ENCODE measurements at places on chromosomes 1 and 21. TPM values are rescaled to one million over a fixed set of nuclear protein-coding genes. Genes with fewer than 3 reads are reported as not detected.

DNA sequence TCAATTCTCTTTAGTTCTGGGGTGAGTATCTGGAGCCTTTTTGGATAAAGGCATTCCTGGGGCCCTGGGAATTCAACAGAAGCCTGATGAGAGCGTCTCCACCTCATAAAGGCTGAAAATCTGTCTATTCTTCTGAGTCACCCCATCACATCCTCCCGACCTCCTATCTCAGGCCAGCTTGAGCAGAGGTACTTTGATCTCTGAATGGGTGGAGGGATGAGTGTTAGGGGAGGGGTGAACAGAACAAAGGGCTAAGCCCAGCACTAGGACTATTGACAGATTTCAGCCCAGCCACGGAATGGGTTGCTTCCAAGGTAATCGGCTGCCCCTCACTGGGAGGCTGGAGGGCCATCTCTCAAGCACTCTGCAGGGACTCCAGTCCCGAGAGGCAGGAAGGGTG lies 2.5 kb upstream of the MYBPH start:
- DNase-seq = no peak

DNA sequence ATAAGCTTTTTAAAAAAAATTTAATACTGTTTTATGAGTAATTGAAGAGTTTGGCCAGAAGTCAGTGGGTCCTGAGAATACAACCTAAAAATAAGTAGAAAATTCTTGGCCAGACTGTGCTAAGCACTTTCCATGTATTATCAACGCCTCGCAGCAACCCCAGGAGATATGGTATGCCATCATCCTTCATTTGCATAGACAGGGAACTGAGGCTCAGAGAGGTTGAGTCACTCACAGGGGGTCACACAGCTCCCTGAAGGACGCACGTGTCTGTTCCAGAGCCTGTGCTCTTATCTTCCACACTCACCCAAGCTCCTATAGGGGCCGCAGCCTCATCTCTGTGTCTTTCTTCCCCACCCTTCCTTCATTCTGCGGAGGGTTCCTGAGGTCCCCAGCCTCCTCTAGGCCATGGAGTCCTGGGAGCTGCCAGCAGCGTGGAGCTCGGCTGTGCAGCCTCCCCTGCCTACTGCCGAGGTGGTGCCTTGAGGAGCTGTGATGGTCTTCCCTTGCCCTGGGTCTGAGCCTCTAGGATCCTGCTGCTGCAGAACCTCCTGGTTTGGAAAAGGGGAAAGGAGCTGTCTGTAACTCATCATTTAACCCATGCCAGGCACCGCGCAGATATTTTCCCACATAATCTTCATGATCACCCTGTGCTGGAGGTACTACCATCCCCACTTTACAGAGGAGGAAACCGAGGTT lies 30.3 kb upstream of the ECE1 start:
- no peak for DNase-seq

DNA sequence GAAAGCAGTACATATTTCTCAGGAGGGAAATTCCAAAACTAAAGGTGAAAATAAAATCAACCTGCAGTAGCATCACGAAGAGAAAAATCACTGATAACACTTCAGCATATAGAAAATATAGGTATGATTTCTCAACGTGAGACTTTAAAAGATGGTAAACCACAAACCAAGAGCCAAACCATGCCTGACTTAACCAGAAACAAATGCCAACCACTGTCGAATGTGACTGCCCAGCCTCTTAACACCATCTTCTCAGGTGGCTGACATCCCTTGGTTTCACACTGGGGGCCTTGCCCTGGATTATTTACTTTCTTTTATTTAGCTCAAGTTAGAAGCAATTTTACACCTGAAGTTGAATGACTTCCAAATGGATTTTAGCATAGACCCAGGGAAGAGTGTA lies 10.1 kb downstream of the HMGCS2 start:
- DNase-seq = no peak

DNA sequence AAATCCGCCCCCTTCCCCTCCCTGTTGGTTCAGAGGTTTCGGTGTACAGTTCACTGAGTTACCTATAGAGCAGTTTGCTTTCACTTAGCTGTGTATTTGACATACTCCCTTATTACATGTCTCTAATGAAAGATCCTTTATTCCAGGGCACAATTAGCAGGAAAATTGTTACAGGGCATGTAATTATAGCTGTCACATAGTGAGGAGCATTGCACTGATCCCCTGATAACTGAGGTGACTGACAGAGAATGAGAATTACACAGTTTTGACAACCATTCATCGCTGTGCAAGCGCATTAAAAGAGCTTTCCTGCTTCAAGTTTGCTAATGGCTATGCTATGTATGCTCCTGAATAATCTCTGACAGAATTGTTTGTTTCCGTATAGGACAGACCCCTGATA lies 26.9 kb downstream of the DAP3 start:
- no peak for DNase-seq

- DNase-seq = no peak
These were observed 7.4 kb downstream of the NBPF3 start for GRCh38 chr1:21447311-21447710.

DNA sequence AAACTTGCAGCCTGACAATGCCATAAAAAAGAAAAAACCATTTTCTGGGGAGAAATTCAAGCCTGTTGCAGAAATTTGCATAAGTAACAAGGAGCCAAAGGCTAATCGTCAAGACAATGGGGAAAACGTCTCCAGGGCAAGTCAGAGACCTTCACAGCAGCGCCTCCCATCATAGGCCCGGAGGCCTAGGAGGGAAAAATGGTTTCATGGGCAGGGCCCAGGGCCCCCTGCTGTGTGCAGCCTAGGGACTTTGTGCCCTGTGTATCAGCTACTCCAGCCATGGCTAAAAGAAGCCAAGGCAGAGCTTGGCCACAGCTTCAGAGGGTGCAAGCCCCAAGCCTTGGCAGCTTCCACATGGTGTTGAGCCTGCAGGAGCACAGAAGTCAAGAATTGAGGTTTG lies 369.5 kb downstream of the NTNG1 start:
- no peak for DNase-seq

DNA sequence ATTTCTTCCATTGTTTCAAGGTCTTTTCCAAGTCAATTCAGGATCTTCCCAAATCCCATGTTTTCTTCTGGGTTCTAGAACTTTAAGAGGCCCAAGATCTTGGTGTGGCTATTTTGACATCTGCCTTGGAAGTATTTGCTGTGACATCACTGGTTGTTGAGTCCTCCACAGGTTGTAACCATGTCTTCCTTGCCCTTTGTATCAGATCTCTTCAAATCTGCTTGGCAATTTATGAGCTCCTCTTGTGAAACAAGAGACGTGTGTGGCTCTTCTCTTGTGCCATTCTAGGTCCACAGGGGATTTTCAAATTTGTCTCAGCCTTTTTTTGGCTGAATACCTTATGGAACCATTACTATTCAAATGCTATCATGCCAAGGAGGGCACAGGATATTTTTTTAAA lies 60.3 kb upstream of the KCNK2 start:
- DNase-seq = no peak

GRCh38 chr21:41847066-41847804 lies 31.9 kb downstream of the PRDM15 start:
- DNase-seq = no peak

GRCh38 chr1:99727575-99728185 lies 38.8 kb downstream of the FRRS1 start:
- no peak for DNase-seq

GRCh38 chr1:240091614-240092300 lies at the start of gene FMN2:
TSS of gene FMN2 (plus strand) at chr1:240091883. CDS start at chr1:240092110, 227 bp downstream.
- DNase-seq = no peak

- DNase-seq = no peak
These were observed 34.0 kb downstream of the ELK4 start for GRCh38 chr1:205597691-205598314.

- no peak for DNase-seq
These were observed 250.2 kb upstream of the FGGY start for GRCh38 chr1:59046730-59047157.

DNA sequence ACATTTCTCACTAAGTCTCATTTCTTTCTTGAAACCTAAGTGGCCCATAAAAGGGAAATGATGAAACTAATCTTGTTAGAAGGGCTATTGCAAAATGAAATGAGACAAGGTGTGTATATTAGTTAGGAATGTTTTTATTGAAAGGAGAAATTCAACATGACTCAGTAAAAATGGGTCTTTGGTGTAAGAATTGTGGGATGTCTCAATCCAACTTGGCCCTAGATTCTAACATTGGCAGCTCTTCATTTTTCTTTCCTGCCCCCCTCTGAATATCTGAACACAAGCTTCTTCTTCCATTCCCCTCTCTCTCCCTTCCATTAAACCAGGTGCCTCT lies 26.8 kb upstream of the TARBP1 start:
- no peak for DNase-seq

DNA sequence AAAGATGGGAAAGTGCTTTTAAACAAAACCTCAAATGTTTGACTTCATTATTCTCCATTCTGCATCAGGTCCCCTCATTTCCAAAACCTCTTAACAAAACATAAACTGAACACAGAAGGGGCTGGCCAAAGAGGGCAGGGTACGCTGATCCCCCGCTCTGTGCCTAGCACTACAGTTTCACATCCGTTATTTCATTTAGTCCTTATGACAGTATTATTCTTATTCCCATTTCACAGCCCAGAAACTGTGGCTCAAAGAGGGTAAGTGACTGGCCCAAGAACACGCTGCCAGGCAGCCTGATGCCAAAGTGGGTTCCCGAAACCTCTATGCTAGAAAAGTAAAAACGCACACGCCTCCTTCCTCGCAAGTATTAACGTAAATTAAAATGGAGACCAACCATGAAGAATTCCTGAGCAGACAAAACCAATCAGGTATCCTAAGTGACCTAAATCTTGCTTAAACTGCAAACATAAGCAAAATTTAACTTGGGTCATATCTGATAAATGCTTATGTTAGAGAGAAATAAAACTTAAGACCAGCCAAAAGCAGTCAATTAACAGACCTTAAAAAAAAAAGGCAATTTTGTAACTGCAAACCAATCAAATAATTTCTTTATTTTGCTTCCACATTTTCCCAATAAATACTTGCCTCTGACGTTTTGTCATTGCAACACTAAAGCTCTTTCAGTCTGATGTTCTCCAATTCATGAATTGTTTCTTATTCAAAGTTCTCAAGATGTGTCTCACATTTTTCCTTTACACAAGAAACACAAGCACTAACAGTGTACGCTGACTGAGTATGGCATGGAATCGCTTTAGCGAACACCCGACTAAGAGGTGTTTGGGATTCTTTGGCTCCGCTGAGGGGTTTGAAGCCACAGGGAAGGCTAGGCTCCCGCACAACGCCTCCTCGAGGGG lies 653 bp downstream of the CASP9 start:
- no peak for DNase-seq

DNA sequence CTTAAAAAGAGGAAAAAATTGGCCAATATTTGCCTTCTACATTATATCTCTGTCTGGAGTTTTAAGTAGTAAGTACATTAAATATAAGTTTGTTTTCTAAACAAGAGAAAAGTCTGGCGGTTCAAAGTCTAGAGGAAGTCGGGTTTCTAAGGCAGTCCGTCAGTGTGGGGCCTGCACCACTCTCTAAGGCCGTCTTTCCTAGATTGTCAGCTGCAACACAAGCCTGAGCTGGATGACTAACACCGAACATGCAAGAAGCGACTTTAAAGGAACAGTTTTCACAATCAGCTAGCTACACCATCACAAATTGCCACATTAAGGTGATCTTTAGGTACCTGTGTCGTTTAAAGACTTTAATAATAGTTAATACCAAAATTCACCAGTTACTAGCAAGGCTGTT lies 19.6 kb downstream of the CCSAP start:
- no peak for DNase-seq

- DNase-seq = no peak
These were observed at the start of gene KRTAP10-6 for GRCh38 chr21:44592446-44593311. TSS of gene KRTAP10-6 (minus strand) at chr21:44592505. CDS start at chr21:44592484, 21 bp downstream.

DNA sequence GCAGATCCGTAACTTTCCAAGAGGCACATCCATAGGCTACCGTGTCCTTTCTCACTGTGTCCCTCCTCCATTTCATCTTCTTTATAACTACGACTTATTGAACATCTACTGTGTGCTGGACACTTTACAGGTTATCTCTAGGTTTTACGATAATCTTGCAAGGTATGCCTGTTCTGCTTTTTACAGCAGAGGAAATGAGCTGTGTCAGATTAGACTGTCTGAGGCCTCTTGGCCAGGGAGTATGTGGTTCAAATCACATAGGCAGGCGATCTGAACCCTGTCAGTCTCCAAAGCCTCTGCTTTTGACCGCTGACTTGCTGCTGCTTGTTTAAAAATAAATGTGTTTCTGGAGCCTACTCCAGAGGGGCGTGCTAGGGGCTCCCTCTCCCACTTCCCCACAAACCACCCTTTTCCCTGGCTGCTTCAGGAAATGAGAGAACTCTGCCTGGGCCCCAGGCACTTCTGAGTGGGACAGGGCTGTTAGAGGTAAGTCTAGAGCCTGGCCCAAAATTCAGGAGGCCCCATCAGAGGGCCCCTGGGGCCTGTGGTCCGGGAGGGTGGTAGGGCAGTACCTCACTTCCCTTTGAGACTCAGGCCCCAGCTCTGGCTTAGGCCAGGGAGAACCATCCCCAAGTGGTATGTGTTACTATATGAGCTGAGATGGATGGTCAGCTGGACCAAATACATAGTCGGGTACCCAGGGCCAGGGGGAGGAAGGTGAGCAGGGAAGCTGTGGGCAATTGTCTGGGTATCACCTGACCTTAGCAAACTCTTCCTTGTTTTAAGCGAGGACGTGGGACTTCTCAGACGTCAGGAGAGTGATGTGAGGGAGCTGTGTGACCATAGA lies 4.4 kb downstream of the PSEN2 start:
- DNase-seq = no peak

DNA sequence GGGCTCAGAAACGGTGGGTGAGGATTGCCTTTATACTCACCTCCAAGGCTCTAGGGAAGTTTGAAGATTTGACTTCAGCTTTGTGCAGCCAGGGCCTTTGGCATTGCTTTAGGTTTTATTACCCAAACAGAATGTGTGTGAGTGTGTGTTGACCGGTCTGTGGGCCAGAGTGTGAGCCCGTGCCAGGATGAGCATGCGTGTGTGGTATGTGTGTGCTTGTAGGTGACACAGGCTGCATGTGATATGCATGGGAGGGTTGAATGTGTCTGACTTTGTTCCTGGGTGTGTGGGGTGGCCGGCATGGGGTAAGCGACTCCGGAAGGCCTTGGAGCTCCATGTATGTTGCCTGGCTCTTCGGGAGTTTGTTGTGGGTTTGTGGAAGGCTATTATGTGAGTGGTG lies 160.5 kb downstream of the FOXD2 start:
- no peak for DNase-seq

DNA sequence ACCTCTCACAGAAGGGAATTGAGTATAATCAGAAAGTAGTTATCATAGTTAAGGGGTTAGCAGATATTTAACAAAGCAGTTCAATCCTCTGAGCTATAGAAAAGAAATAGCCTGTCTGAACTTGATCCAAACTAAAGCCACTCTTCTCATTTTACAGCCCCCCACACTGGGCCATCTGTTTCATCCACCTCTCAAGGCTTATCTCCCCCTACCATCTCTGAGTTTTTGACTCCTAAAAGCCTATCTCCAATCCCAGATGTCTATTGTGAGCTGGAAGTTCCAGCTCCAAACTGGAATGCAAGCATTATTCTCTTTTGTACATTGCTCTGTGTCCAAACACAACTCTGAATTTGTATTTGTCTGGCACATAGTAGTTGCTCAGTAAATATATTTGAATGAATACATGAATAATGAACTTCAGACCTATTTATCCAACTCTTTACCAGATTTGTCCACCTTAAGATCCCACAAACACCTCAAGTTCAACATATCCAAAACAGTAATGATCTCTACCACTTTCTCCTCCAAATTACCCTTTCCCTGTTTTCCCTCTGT lies 98.1 kb downstream of the PLPP3 start:
- DNase-seq = no peak

The VAV3 gene
- 154 TPM for polyA plus RNA-seq

The RIIAD1 gene
- polyA plus RNA-seq = not detected

The HSPB7 gene
- 4.7 TPM for polyA plus RNA-seq
